Memory B cell (primary cell): ENCODE measurements at places on chromosomes 5 and 9.
A peak's percentile ranks its signal among the peaks of the same experiment; 100 is the strongest.

DNA sequence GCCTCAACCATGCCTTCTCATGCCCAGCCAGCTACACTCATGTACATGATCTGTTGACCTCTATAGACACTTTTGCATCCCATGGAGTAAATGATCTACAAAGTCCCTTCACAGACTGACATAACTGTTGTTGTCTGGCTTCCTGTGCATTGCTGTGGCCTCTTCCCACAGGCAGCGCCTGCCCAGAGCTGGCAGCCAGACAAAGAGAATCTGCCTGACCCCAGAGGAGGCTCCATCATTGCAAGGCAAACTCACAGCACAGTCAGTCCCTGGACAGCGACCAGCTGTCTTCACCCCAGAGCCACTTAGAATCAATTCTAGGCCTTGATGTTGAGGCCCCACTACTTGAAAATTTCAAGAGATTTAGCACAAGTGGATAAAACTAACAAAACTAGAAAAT, 65.5 kb downstream of the INSYN2B start:
- peaks cover 5% of the 10 kb centered on the region for H3K4me1 ChIP-seq
- no peak for DNase-seq
- H3K27ac ChIP-seq = no peak overlapping the region
- H3K4me3 ChIP-seq = no peak overlapping the region
- H3K36me3 ChIP-seq = peaks cover 12% of the 10 kb centered on the region
- no peaks in the 10 kb centered on the region for H3K27me3 ChIP-seq

- peaks cover 25% of the 10 kb centered on the region for H3K36me3 ChIP-seq
- no peak overlapping the region for H3K4me3 ChIP-seq
- H3K4me1 ChIP-seq = peaks cover 3% of the 10 kb centered on the region
- no peaks in the 10 kb centered on the region for H3K27me3 ChIP-seq
- H3K27ac ChIP-seq = no peak overlapping the region
- no peak for DNase-seq
Measured at GRCh38 chr5:862367-863243, 11.8 kb upstream of the ZDHHC11 start.

DNA sequence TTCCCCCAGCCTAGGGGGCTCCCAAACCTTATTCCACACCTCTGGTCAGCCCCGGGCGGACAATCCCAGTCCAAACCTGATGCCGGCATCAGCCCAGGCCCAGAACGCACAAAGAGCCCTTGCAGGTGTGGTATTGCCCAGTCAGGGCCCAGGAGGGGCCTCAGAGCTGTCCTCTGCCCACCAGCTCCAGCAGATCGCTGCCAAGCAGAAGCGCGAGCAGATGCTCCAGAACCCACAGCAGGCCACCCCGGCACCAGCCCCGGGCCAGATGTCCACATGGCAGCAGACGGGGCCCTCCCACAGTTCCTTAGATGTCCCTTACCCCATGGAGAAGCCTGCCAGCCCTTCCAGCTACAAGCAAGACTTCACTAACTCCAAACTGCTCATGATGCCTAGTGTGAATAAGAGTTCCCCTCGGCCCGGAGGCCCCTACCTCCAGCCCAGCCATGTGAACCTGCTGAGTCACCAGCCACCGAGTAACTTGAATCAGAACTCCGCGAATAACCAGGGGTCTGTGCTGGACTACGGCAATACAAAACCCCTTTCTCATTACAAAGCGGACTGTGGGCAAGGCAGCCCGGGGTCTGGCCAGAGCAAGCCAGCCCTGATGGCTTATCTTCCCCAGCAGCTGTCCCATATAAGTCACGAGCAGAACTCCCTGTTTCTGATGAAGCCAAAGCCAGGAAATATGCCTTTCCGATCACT, 27.6 kb upstream of the LTC4S start:
- DNase-seq = no peak
- H3K4me1 ChIP-seq = peaks cover 20% of the 10 kb centered on the region

DNA sequence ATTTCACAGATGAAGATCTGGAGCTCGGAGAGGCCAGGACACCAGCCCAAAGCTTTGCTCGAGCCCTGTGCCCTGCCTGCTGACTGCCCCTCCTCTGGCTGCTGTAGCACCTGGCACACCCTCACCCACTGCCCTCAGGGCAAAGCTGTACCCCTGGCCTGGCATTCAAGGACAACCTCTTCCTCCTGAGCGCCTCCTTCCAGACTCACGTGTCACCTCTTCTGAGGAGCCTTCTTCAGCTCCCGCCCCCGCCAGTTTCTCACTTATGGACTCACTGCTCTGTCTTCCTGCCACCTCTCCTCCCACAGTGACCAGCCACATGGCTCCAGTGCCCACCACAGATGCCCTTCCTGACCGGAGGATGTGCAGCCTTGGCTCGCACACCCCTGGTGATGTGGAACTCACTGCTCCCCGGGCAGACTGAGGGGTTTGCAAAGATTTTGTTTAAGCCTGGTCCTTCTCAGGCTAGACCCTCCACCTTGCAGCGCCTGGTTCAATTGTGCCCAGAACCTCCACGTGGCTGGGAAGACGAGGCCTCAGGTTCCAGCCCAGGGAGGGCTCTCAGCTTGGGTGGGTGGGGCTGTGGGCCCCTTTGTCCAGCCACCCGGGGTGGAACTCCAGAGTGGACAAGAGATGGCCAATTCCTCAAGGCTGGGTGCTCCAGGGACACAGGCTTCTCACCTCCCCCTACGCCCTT, 46.6 kb upstream of the PHYKPL start:
- H3K27ac ChIP-seq = no peak overlapping the region
- peaks cover 7% of the 10 kb centered on the region for H3K36me3 ChIP-seq
- no peak overlapping the region for H3K4me3 ChIP-seq
- no peak for DNase-seq
- peaks cover 10% of the 10 kb centered on the region for H3K4me1 ChIP-seq

DNA sequence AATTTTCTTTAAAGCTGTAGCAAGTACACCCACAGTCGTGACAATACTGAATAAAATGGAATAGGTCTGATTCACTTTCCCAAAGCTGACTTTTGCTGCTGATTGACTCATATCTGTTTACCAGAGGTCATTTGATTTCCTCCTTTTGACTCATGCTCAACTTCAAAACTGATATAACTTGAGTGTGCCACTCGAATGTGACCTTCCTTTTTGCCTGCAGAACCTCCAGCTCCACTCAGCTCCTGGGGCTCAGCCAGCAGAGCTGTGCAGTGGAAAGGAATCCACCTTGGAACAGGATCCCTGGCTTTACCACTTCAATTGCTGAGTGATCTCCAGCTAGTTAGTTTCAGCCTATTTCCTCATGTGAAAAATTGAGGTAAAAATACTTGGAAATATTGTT, 84.1 kb downstream of the FEM1C start:
- H3K27me3 ChIP-seq = no peaks in the 10 kb centered on the region
- DNase-seq = no peak
- no peak overlapping the region for H3K27ac ChIP-seq
- no peaks in the 10 kb centered on the region for H3K36me3 ChIP-seq

GRCh38 chr5:89458332-89458656, 575.3 kb upstream of the MEF2C start:
- H3K4me1 ChIP-seq = peaks cover 12% of the 10 kb centered on the region
- H3K27ac ChIP-seq = no peak overlapping the region
- H3K36me3 ChIP-seq = peaks cover 2% of the 10 kb centered on the region
- H3K27me3 ChIP-seq = no peaks in the 10 kb centered on the region

DNA sequence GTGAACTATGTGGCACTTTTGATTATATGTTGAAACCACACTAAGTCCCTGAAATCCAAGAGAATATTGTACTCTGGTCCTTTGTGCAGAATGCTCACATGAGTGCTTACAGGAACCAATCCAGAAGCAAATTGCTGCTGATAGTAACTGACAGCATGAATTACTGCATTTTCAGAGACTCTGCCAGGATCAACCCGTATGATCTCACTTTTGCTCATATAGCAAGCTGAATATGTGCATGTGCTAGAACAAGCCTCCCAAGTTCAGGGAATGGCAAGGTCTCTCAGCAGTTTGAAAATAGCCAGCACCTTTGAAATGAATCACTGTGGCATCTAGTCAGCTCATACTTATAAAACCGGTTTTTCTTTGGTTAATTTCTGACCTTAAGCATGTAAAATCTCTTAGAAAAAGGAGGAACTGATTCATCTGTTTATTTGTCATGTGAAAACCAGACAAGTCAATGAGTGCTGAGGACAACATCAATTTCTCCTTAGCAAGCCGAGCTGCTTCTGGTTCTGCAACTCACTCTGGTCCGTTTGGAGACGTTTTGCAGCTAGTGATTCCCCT, 215.7 kb upstream of the ELL2 start:
- H3K4me3 ChIP-seq = no peak overlapping the region
- no peak overlapping the region for H3K27ac ChIP-seq
- peaks cover 5% of the 10 kb centered on the region for H3K4me1 ChIP-seq

- H3K4me3 ChIP-seq = peak overlapping the region; percentile 45
- DNase-seq = peak; percentile 45
- H3K4me1 ChIP-seq = peaks cover 16% of the 10 kb centered on the region
- no peaks in the 10 kb centered on the region for H3K36me3 ChIP-seq
- H3K27ac ChIP-seq = peak overlapping the region; percentile 38
- H3K27me3 ChIP-seq = no peaks in the 10 kb centered on the region
Measured at GRCh38 chr5:76175051-76175666, 92.0 kb downstream of the SV2C start.

DNA sequence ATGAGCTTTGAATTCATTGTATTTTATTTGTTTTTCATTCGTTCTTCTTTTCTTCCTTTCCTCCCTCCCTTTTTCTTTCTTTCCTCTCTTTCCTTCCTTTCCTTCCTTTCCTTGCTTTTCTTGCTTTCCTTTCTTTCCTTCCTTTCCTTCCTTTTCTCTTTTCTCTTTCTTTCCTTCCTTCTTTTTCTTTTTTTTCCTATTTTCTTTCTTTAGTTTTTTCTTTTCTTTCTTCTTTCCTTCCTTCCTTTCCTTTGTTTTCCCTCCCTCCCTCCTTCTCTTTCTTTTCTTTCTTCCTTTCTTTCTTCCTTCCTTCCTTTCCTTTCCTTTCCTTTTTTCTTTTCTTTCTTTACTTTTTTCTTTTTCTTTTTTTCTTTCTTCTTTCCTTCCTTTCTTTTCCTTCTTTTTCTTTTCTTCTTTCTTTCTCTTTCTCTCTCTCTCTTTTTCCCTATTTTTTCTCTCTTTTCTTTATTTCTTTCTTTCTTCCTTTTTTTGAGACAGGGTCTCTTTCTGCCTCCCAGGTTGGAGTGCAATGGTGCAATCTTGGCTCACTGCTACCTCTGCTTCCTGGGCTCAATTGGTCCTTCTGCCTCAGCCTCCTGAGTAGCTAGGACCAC, 357.1 kb upstream of the PRR16 start:
- DNase-seq = no peak
- H3K27ac ChIP-seq = no peak overlapping the region
- H3K4me1 ChIP-seq = peaks cover 2% of the 10 kb centered on the region
- no peak overlapping the region for H3K4me3 ChIP-seq

DNA sequence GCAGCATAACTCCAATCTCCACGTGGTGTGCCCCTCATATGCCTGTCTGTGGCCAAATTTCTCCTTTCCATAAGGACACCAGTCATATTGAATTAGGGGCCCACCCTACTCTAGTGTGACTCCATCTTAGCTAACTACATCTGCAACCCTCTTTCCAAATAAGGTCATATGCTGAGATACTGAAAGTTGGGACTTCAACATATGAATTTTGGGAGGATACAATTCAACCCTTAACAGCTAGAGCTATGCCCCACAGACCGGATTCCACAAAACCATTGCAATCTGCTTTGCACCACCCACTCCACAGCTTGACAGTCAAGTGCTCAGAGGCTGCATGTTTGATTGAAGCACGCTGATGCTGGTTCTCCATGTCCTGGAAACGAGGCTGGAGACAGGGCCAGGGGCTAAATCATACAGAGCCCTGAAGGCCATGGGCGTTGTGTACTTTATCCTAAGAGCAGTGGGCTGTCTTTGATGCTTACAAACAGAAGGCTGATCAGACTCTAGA, 122.8 kb downstream of the MTX3 start:
- H3K27ac ChIP-seq = no peak overlapping the region
- H3K27me3 ChIP-seq = peaks cover 17% of the 10 kb centered on the region
- DNase-seq = no peak
- H3K4me1 ChIP-seq = no peaks in the 10 kb centered on the region
- no peak overlapping the region for H3K4me3 ChIP-seq

DNA sequence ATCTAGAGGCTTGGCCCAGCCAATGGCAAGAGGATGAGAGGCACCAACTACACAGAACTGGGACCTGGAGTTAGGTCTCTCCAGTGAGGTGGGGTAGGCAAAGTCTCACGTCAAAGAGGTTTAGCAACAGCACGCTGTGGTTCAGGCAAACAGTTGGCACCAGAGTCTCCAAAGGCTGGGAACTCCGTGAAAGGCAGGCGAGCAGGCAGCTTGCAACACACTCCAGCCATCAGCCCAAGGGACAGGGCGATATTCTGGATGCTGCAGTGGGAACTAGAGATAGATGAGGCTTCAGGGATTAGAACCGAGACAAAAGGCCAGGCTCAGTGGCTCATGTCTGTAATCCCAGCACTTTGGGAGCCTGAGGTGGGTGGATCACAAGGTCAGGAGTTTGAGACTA, 129.1 kb downstream of the PDZD2 start:
- H3K27me3 ChIP-seq = peaks cover 5% of the 10 kb centered on the region
- no peak overlapping the region for H3K27ac ChIP-seq
- no peaks in the 10 kb centered on the region for H3K36me3 ChIP-seq
- no peak for DNase-seq
